Natural killer cell (primary cell): ENCODE measurements at places on chromosomes 4 and X. TPM values are rescaled to one million over a fixed set of nuclear protein-coding genes. Genes with fewer than 3 reads are reported as not detected.

The CLDN24 gene
- total RNA-seq: not detected

DNA sequence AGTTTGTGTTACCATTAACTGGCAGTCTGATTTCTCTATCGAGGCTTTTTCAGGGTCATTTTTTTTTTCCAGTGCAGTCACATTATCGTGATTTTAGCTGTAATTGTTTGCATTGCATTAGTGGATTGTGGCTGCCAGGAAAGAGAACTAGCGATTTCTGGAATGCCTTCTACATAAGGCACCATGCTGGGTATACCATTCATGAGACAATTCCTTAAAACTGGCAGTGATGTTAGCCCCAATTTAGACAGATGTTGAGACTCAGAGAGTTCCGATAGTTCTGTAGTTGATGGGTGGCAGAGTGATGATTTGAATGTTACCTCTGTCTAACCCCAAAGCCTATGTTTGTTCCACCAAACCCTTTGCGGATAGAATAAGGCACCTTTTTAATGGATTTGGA, 175.4 kb upstream of the TENM3 start:
- no peak for DNase-seq

- DNase-seq: no peak
Measured at GRCh38 chr4:1492651-1493539, 86.7 kb upstream of the NKX1-1 start.

- no peak for DNase-seq
Measured at GRCh38 chr4:37760840-37761239, 65.6 kb upstream of the PGM2 start.

GRCh38 chrX:113059714-113060113, 219.1 kb upstream of the AMOT start:
- DNase-seq: no peak

The MAGEA4 gene
- not detected for total RNA-seq

The TNMD gene
- not detected for total RNA-seq

- DNase-seq: peak; percentile 41
Measured at GRCh38 chr4:153790962-153791551, 2.2 kb upstream of the SFRP2 start.

DNA sequence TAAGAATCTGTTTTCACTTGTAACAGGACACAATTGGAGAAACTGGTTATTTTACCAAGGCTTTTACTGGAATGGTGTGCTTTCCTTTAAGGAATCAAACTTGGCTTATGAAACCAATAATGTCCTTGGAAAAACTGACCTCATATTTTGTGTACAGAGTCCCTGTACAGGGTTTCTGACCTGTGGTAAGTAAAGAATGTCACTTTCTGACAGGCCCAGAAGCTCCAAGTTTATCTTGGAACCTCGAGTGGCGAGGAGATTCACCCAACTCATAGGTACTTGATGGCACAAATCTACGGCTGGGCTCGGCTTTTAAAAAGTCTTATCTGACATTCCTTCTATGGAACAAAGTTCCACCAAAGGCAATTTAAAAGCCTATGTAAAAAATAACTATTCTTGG, 17.0 kb downstream of the ASIC5 start:
- DNase-seq: no peak

GRCh38 chr4:2394528-2394927, 23.9 kb downstream of the ZFYVE28 start:
- DNase-seq: no peak

DNA sequence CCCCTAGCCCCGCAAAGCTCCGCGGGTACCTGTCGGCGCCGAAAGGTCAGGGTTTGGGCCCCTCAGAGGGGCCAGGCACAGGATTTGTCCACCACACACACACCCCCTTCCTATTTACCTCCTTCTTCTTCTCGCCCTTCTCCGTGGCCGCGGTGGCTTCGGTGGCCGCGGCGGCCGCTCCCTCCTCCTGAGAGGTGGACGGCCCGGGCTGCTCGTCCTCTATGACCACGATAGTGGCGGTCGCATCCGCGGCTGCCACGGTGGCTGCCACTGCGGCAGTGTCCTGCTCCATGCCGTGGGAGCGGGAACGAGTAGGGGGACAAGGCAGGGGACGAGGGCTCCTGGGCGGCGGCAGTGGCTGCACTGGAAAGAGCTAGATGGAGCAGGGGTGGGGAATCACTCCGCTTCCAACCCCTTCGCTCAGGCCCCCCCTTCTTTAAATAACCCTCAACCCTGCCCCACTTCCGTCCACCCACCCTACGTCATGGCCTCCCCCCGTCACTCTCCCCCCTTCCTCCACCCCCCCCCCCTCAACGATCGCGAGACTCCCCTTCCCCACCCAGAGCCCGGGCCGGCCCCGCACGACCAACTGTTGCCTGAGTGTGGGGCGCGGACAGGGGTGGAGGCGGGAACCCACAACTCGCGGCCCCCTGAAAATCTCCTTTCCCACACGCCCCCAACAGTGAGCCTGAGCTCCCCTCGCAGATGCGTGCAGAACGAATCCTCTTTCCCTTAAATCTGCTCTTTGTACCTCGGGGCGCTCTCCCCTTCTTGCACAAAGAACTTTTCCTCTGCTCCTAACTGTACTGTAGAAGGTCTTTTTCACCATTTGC, at the start of gene SMARCA1:
Gene SMARCA1 (minus strand): TSS at position 412 of the 833 bp plus-strand sequence. CDS start 120 bp downstream, at position 292.
- DNase-seq: no peak

The EDA2R gene
- total RNA-seq: 0.43 TPM

DNA sequence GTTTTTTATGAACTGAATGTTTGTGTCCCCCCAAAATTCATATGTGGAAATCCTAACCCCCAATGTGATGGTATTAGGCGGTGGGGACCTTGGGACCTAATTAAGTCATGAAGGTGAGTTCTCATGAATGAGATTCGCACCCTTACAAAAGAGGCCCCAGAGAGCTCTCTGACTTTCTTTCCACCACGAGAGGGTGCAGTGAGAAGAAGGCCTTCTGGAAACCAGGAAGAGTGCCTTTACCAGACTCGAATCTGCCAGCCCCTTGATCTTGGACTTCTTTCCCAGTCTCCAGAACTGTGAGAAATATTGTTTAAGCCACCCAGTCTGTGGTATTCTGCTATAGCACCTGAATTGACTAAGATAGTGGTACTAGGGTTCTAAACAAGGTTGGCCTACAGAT, 40.8 kb downstream of the STK26 start:
- no peak for DNase-seq

DNA sequence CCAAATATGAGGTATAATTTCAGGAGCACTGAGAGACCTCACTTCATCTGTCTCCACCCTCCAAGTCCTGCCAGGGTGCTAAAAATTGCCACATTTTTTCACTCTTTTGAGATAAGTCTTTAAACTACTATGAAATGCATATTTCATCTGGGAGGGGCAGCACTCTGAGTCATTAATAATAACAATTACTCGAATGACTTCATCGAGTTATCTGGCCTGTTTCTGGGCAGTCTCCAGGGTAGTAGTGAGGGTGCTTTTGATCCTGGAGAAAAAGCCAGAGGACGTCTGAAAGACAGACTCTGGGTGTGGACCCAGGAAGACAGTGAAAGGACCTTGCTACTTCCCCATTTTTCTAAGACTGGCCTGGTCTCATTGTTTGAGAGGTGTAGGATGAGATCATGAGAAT, 42.3 kb upstream of the SRD5A3 start:
- DNase-seq: no peak

GRCh38 chrX:121958886-121959285, 911.5 kb downstream of the GLUD2 start:
- DNase-seq: no peak

- no peak for DNase-seq
Measured at GRCh38 chr4:113645771-113646441, 115.6 kb downstream of the CAMK2D start.
